T-helper 17 cell (primary cell): ENCODE measurements at places on chromosomes 1 and 21.

- no peak for DNase-seq
Measured at GRCh38 chr1:49013079-49013478, 236.4 kb upstream of the BEND5 start.

GRCh38 chr1:194309269-194309668 is 1122.9 kb upstream of the B3GALT2 start:
- DNase-seq: no peak

DNA sequence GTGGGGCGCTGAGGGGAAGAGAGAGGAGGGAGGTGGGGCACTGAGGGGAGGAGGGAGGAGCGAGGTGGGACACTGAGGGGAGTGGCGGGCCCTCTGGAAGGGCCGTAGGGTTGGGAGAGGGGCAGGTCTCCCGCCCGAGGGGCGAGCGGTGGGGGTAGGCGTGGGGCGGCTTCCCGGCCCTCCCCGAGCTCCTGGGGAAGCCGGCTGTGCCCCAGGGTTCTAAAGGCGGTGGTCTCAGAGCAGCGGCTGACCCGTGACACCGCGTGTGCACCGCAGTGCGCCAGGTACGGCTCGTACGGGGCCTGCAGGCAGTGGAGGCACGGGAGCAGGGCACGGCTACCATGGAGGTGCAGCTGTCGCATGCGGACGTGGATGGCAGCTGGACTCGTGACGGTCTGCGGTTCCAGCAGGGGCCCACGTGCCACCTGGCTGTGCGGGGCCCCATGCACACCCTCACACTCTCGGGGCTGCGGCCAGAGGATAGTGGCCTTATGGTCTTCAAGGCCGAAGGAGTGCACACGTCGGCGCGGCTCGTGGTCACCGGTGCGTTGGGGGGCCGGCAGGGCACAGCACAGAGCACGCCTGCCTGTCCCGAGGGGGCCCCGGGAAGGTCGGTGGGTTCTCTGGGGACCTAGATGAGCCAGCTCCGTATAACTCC is 68.5 kb downstream of the OBSCN start:
- DNase-seq: no peak

GRCh38 chr1:52556641-52557360 is 3.9 kb upstream of the TUT4 start:
- no peak for DNase-seq

GRCh38 chr1:189150624-189151023 is 1327.0 kb downstream of the BRINP3 start:
- DNase-seq: no peak

GRCh38 chr1:41696381-41696780 is 211.9 kb upstream of the EDN2 start:
- DNase-seq: no peak

DNA sequence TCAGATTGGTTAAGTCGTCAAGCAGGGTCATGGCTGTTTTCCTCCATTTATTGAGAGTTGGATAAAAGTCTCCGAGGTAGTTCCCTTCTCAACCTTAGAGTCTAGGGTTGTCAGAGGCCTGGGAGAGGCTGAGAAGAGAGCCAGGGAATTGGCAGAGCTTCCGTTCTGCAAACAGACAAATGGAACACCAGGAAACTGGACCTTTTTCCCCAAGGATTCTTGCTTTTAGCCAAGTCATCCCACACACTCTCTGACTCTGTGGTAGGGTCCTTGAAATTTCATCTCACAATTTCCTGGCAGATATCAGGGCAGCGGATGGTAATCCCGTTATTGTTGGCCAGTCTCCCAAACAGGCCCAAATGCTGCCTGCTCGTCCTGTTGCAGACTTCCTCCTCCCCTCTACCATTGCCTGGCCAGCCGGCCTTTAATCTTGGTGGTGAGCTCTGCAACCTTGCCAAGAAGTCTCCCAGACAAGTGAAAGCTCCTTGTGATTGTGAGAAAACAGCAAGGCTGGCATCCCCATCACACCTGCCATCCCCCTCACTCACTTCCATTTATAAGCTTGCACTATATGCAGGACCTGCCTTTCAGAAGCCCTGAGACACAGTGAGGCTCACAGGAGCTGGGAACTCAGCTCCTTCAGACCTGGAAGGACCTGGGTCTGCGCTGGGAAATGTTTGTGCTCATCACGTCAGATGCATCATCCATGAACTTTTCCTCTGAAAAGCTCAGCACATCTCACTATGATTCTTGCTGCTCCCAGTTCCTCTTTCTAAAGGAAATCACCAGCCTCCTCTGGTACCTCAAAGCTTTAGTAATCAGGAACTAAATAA is 13.7 kb upstream of the SRP9 start:
- DNase-seq: no peak

- DNase-seq: no peak
Measured at GRCh38 chr21:33856893-33857527, 58.6 kb downstream of the ATP5PO start.

DNA sequence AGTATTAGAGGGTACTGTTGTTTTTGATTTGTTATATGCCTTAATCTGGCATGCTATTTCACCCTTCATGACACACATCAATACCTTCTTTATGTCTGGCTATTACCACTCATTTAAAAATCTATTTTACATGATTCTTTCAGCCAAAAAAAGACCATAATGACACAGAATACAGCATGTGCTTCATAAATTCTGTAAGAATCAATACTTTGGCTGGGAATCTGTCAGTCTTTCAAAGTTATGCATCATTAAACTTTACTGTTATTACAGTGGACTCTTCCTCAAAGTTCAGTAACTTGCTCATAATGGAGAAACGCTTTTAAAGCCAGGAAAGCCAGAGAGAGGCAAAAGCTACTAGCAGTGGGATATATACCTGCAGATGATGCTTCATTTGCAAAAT is 247.2 kb upstream of the ADGRL2 start:
- no peak for DNase-seq

DNA sequence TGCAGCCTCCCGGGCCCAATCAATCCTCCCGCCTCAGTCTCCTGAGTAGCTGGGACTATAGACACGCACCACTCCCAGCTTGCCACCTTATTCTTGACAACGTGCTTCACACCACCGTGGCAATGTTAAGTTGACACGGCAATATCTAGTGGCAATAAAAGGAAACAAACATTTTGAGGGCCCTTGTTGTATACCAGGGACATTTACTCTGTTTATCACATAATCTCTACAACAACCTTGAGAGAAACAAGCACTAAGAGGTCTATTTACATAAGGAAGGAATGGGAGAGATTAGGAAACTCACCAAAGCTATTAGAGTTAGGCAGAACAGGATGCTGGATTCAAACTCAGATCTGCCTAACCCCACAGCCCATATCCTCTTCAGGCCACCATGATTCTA is 3.1 kb downstream of the KLHDC8A start:
- no peak for DNase-seq

DNA sequence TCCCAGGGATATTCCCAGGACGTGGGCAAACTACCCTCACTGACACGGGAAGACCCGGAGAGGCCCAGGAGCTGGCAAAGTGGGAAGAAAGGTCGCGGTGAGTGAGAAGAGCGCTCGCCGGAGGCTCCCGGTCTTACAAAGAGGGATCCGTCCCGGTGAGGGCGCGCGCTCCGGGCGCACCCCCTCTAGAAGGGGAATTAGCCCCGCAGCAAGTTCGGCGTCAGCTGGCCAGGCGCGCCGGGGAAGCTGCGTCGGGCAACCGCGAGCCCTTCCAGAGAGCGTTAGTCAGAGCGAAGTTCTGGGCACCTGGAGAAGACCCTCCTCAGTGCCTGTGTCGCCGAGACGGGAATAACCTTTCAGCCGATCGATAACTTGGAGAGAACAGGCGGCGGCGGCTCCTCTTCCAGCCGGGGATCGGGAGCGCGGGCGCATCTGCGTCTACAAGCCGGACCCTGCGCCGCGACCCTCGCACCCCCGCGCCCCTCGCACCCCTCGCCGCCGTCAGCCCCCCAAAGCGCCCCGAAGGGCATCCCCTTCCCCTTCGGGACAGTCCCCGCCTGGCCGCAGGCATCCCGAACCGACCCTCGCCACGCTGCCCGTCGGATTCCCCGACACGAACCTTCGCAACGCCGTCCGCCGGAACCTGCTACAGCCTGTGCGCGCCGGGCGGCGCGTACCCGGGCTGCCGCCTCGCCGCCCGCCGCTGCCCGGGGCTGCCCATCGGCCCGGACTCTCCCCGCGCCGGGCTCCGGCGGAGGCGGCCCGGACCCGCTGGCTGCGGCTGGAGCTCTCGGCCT is 485 bp downstream of the SIPA1L2 start:
- DNase-seq: peak; percentile 8

DNA sequence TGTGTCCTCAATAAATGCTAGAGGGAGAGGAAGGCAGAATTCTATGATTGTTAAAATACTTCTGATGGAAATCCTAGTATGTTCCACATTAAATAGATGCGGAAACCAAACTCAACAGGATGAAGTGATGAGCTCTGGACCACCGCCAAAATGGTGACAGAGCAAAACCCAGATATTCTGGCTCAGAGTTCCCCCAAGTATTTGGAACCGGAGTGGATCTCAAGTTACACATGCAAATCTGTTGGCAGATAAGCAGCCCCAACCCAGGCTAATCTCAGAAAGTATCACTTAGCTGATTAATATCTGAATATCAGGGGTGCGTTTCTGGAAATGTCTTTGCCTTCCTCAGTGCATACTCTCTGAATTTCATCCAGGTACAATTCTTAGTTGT is 17.4 kb upstream of the GRHL3 start:
- DNase-seq: no peak

GRCh38 chr1:193321242-193321840 is 134.9 kb upstream of the B3GALT2 start:
- no peak for DNase-seq

DNA sequence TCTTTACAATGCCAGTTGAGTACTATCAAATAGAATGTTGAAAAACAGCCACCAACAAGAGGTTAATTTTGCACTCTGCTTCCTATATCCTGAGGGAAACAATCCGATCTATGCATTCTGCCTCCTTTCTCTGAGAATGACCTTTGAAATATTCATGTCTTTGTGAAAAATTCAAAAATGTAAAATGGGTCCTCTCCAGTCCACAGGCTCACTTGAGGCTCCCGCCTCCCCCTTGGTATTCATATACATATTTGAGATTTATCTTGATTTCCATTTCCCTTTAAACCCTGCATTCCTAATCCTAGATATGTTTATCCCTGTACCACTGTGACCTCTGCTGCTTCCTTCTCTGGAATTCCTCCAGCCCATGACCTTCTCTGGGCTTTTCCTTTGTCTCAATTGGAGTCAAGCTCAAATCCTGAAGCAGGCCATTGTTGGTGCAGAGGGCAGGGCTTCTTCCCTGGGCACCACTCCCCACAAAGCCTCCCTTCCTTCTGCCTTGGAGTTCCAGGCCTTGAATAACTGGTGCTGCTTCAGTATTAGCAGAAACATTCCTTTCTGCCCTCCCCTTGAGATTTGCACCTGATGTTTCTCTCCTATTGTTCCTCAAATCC is 296.8 kb downstream of the PBX1 start:
- DNase-seq: no peak

DNA sequence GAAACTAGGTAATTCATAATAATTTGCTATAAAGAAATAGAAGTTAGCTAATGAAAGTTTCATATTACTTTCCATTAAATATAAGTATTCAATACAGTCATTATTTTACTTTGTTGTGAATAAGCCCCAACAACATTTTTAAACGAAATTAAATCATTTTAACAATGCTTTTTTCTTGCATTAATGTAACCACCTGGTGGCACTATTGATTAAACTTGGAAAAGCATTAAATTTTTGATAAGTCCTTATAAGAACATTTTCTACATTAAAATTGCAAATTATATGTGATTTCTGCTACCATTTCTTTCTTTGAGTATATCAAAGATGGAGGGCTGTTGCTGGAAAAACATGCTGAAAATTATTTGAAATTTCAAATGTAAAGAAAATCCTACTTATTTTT is 918.8 kb upstream of the TMPRSS15 start:
- DNase-seq: no peak

DNA sequence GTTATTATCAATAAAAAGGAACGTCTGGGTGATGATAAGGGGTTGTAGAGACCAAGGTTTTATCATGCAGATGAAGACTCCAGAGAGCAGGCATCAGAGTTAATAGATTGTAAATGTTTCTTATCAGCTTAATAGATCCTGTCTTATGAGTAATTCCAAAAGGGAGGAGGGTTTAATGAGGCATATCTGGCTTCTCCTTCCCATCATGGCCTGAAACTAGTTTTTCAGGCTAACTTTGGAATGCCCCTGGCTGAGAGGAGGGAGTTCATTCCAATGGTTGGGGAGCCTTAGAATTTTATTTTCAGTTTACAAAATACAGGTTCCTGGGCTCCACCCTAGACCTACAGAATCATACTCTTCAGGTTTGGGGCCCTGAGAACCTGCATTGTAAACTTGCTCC is 13.5 kb downstream of the PLA2G2D start:
- DNase-seq: no peak

GRCh38 chr1:5746611-5747425 is 245.4 kb downstream of the NPHP4 start:
- DNase-seq: no peak

DNA sequence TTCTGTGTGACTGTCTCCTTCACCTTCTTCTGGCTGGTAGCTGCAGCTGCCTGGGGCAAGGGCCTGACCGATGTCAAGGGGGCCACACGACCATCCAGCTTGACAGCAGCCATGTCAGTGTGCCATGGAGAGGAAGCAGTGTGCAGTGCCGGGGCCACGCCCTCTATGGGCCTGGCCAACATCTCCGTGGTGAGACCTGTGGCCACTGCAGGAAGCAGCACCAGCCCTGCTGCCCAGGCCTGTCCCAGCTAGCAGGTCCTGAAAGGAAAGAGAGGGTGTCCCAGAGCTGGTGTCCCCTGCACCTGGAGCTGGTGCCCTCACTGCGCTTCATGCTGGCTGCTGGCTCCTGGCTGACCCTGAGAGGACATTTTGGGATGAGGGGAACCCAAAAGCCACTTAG is 5.9 kb upstream of the ATXN7L2 start:
- DNase-seq: no peak

GRCh38 chr1:152760551-152761190 is 2.8 kb downstream of the KPRP start:
- DNase-seq: no peak

- no peak for DNase-seq
Measured at GRCh38 chr21:34974162-34974981, 74.7 kb downstream of the RUNX1 start.

DNA sequence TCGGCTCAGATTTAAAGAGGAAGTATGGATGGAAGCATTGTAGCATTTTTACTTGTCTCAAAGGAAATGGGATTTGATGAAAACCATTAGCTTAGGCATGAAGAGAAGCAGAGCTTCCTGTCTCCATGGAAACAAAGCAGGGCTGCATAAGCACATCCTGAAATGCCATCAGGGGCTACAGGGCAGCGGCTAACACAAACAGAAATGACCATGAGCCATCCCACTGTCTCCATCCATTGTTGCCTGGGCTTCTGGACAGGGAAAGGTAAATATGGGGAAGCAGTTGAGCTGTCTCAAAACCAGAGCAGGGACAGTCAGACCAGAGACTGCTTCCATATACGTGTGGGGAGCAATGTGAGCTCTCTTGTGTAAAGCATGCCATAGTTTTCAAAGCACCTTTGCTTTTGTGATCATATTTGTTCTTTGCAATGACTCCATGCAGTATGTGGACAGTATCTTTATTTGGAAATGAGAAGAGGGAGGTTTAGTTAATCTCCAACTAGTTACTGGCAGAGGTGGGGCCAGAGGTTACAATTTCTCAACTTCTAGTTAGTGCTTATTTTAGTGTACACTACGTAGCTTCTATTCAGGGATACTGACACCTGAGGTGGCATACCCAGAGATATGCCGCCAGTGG is 176.1 kb downstream of the CACNA1E start:
- no peak for DNase-seq
